ENCODE measurements at places on chromosomes 6 and 20. TPM values are rescaled to one million over a fixed set of nuclear protein-coding genes. Genes with fewer than 3 reads are reported as not detected.

The ERVFRD-1 gene
- not detected for total RNA-seq

The STX7 gene
- 56.4 TPM for total RNA-seq

The EBF4 gene
- 4.9 TPM for total RNA-seq

The PGC gene
- not detected for total RNA-seq

The TAF4 gene
- total RNA-seq = 13.1 TPM

The TMEM74B gene
- total RNA-seq = 3.9 TPM

The MUC22 gene
- total RNA-seq = 0.25 TPM

The SLC44A4 gene
- total RNA-seq = not detected

The OOEP gene
- total RNA-seq = not detected

The HTR1E gene
- total RNA-seq = not detected

GRCh38 chr6:103036846-103037245 lies 1643.3 kb downstream of the GRIK2 start:
- DNase-seq = no peak

DNA sequence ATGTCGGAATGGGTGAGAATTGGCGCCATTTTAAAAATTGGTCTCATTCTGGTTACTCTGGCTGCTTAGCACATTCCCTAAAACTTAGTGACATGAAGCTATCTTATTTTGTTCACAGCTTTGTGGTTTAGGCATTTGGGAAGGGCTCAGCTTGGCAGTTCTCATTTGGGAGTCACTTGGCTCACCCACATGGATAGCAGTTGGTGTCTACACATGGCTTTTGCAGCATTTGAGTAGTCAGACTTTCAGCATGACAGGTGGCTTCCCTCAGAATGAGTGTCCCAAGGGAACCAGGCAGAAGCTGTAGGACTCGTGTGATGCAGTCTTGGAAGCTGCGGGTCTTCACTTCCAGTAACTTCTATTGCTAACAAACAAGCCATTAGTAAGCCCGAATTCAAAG lies 64.6 kb downstream of the UST start:
- DNase-seq = peak; percentile 11

GRCh38 chr6:63395381-63395780 lies 75.6 kb upstream of the LGSN start:
- DNase-seq = no peak

GRCh38 chr20:52921340-52921739 lies 50.8 kb upstream of the TSHZ2 start:
- no peak for DNase-seq

- DNase-seq = no peak
Observed at GRCh38 chr6:26514984-26515383, 14.9 kb downstream of the BTN1A1 start.

- no peak for DNase-seq
Observed at GRCh38 chr6:107105511-107106116, 9.7 kb downstream of the BEND3 start.

GRCh38 chr20:35329435-35330139 lies 37.4 kb upstream of the FAM83C start:
- DNase-seq = no peak

DNA sequence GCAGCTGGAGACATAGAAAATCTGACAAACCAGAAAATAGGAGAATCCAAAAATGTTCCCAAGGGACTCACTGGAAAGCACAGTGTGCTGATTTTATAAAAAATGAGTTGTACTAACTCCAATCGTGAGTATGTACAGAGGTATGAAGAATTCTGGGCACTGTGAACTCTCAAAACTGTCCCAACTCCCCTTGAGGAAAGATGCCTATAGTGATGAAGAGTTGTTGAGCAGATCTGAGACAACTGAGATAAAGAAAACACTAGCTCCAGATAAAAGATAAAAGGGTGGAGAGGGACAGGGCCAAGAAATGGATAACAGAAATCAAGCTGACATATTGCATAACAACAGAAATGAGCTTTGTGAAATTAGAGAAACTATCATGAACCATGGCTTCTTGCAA lies 481.4 kb downstream of the MAFB start:
- DNase-seq = no peak

- DNase-seq = no peak
Observed at GRCh38 chr20:49937027-49937929, 1.1 kb downstream of the RNF114 start.

- peak; percentile 13 for DNase-seq
Observed at GRCh38 chr6:89117211-89118108, at the start of gene SRSF12. Gene SRSF12 (minus strand): TSS chr6:89118071. CDS start chr6:89117887, 184 bp downstream.

- no peak for DNase-seq
Observed at GRCh38 chr6:119052987-119053386, 25.5 kb downstream of the FAM184A start.

- DNase-seq = no peak
Observed at GRCh38 chr6:105892577-105893262, 193.4 kb upstream of the PRDM1 start.

DNA sequence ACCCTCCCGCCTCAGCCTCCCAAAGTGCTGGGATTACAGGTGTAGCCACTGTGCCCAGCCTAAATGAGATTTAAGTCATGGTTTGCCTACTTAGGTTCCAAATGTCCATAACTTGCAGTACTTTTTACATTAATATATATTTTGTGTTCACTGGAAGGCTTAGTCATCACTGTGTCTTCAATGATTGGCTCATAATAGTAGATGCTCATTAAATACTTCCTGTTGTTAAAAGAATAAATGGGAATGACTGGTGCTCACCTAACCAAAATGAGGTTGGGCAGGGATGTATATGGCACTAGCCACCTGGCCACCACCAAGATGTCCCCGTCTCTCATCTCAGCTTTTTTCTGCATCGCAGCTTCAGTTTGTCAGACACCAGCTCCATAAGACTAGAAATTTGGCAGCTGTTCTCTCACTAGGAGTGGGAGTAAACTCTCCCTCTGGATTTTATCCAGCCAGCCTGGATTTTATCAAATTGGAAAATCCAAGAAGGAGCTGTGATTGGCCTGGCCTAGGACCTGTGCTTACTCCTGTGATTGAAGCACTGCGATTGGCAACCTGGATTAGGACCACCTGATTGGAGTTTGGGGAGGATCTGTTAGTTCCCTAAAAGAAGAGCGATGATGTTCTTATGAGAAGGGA lies 1.1 kb upstream of the GLO1 start:
- no peak for DNase-seq

DNA sequence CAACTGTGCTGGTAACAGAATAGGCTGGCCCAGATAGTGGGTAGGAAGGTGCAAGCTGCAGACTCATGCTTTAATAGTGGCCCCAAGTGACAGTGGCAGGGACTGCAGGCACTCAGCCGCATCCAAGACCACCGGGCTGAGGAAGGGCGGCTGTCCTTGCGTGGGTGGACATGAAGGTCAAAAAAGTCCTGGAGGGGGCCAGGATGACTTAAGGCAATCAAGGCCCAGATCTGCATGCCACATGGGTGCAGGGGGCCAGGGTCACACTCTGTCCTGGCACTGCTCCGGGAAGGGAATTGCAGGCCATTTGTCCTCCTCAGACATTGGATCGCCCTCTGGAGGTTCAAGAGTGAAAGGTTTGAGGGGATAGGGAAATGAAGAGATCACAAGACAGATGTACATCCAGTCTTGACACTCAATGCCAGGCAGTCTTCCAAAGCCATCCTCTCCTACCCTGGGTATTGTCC lies 10.4 kb upstream of the VNN2 start:
- peak; percentile 7 for DNase-seq

DNA sequence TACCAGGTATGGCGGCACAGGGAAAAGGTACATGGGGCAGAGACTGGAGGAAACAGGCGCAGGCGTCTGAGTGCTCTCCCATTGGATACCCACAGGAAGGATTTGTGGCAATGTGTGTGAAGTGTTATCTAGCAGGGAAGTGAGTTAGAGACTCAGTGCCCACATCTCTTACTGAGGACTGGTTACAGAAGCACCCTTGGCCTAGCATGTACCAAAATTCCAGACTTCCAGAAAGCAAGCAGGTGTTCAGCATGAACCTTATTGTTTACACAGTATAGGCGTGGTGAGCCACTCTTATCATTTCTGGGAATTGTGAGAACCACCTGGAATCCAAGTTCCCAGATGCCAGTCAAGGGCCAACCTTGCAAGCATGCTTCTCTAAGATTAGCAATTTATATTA lies 14.2 kb downstream of the MANBAL start:
- DNase-seq = no peak

GRCh38 chr6:169282043-169282442 lies 28.4 kb upstream of the THBS2 start:
- DNase-seq = no peak

DNA sequence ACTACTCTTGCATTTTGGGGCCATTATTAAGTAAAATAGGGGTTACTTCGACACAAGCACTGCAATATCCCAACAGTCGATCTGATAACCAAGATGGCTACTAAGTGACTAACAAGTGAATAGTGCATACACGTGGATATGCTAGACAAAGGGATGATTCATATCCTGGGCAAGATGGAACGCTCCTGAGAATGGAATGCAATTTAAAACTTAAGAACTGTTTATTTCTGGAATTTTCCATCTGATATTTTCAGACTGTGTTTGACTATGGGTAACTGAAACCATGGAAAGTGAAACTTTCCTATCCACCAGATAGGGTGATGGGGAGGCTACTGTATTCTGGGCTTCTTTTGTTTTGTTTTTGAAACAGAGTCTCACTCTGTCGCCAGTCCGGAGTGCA lies 66.5 kb downstream of the ILRUN start:
- no peak for DNase-seq

GRCh38 chr20:52654567-52654966 lies 317.6 kb upstream of the TSHZ2 start:
- no peak for DNase-seq

- no peak for DNase-seq
Observed at GRCh38 chr6:101195588-101195987, 197.9 kb upstream of the GRIK2 start.

GRCh38 chr20:49980140-49981008 lies 2.4 kb upstream of the SNAI1 start:
- no peak for DNase-seq

DNA sequence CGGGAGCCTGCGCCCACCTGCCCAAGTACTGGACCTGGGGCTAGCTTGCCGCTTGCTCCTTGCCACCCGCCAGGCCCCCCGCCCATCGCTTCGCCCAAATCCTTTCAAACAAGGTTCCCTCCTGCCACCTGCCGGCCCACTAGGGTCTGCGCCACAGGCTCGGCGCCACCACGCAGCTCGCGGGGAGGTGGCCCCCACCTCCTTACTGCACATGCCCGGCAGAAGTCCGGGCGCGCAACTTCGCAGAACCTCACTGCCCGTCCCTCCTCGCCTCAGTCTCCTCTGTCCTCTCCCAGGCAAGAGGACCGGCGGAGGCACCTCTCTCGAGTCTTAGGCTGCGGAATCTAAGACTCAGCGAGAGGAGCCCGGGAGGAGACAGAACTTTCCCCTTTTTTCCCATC lies 11.2 kb downstream of the GNAS-AS1 start:
- peak; percentile 43 for DNase-seq

DNA sequence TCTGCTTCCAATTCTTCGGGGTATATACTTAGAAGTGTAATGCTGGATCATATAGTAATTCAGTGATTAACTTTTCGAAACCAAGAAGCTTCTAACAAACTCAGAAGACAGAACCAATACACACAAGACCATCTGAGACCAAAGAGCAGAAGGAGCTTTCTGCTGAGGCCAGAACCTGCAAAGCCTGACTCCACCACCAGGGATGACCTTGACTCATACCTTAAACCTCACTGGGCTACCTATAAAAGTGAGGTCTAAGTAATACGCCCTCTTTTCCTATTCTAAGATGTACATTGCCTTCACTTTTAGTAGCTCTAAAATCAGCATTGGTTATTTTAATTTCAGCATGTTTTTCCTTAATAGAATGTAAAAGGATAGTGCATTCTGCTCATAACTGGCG lies 84.8 kb downstream of the FOXF2 start:
- no peak for DNase-seq

- DNase-seq = no peak
Observed at GRCh38 chr6:100626721-100627120, 162.0 kb upstream of the SIM1 start.

DNA sequence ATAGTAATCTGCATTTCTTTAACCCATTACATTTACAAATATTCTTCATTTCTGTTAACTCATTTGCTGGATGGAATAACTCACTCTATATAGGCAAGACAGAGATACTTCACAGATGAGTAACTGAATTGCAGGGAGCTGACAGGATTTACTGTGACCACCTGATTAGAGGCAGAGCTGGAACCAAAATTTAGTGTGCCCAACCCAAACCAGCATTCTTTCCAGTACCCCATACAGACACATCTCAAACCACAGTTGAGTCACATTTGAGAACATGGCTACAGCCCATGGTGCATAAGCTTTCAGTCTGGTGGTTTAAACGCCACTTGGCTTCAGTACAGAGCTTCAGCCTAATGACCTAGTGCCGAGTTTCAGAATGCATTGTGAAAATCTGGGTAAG lies 138.4 kb upstream of the TENT5A start:
- DNase-seq = no peak

DNA sequence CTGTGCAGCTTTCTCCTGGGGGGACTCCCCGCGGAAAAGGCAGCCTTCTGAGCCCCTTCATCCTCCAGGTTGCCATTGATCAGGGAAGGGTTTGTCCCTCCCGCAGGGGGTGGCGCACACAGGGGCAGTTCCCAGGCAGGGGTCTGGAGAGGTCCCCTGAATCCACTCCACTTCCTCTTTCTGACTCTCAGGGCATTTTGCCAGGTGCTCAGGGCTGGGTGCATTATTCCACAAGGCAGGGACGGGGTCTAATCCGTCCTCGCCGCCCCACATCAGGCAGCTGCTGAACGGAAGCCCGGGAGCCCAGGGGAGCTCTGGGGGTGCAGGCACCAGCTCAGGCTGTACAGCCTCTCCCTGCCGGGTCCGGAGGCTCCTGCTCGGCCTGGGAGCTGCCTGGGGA lies 180.9 kb downstream of the TTLL2 start:
- DNase-seq = no peak

- DNase-seq = no peak
Observed at GRCh38 chr6:33699131-33699530, 12.4 kb downstream of the UQCC2 start.

DNA sequence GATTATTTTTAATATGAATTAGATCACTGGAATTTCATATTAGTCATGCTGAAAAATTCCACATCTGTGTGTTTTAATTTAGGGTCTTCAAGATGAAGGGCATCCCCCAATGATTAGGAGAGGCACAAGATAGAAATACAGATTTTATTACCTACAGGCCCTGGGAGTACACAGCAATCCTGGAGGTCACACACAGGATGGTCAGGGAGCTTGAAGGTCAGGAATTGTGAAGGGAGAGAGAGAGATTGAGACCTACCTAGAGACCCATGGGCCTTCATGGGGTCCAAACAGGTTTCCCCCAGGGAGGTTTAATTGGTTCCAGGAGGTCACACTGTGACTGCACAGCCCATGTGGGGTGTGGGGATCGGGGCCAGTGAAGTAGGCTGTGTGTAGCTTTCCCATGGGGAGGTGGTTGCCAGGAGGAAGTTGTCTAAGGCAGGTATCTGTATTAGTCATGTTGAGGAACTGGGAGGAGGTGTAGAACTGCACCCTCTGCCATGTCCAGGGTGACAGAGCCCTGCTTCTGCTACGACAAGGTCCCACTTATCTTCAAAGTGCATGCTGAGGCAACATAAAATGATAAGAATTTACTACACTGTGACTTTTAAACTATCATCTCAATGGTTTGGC lies 18.3 kb downstream of the SNX9 start:
- DNase-seq = no peak

GRCh38 chr6:158040051-158040803 lies 58.6 kb downstream of the SYNJ2 start:
- no peak for DNase-seq

GRCh38 chr6:56065408-56065807 lies 182.0 kb downstream of the COL21A1 start:
- DNase-seq = no peak

GRCh38 chr6:20366082-20366830 lies 35.4 kb upstream of the E2F3 start:
- no peak for DNase-seq
